ENCODE measurements at places on chromosomes 4 and X.

DNA sequence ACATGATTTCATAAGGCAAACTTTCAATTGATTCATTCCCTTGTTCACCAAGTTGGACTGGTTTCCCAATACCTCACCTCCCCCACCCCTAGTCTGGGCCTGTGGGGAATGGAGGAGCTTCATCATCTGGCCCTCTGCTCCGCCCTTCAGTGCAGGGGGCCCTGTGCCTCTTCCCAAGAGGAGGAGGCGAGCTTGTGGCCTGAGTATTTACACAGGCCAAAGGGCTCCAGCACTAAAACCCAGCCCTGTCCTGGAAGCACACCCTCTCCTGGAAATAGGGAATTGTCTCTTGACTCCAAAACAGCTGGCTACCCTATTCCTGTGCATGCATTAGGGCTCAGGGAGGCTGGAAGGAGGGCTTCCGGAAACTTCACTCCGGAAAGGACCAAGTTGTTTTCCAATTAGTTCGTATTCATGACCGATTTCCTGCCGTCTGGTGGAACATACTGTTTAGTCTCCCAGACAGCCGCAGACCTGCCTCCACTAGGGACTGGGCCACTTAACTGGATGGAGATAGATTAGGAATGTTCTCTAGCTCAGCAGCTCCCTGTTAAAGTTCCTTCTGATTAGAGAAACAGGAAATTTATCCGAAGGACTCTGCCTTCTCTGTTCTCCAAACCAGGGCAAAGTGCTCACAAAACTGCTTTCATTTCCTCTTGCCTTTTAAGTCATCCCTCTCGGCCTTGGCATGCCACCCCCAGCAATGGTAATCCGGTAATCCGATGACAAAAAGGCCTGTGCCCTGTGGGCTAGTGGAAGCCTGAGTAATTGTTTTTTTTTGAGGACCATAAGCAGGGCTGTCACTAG, 5.8 kb downstream of the SRPX2 start:
- no peak for DNase-seq

DNA sequence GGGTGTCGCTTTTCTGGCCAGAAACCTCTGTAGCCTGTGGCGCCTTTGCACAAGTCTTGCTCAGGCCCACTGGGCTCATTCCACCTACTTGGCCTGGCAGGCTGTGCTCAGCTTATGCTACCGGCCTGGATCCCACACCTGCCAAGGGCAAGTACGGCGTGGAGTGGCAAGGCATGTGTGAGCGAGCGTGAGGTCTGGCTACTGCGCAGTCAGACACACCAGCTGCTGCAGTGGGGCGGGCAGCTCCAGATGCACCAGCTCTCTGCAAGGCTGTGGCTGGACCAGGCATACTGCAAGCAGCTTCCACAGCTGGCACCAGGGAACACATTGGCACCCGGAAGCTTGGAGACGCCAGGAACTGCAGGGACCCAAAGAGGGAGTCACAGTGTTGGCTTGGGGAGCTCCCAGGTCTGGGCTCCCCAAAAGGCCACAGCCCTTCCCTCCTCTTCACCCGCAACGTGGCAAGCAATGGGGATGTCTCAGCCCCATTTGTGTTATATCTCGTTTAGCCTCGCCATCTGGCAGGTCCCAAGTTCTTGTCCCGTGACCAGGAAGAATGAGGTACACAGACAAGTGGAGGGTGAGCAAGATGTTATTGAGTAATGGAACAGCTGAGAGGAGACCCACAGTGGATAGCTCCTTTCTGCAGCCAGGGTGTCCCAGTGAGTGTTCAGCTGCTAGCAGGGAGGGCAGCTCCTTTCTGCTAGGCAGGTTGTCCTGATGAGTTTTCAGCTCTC, 3.8 kb upstream of the FBXW7 start:
- DNase-seq = no peak

DNA sequence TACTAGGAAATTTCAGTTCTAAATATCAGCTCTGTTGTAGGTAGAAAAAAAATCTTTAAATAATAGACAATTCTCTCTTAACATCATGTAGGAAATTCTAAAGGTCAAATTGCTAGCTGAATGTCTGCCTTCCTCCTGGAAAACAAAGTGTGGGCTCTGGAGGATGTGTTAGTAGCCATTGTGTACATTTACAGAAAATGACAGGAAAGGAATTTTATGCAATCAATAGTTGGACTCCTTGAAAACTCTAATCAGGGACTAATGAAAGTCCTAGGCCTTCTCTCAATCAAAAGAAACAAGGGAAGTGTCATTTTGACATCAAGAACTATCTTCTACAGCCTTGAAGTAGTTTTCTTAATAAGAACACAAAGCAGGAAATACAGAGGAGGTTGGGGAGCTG, 174.6 kb downstream of the ANKRD50 start:
- no peak for DNase-seq

DNA sequence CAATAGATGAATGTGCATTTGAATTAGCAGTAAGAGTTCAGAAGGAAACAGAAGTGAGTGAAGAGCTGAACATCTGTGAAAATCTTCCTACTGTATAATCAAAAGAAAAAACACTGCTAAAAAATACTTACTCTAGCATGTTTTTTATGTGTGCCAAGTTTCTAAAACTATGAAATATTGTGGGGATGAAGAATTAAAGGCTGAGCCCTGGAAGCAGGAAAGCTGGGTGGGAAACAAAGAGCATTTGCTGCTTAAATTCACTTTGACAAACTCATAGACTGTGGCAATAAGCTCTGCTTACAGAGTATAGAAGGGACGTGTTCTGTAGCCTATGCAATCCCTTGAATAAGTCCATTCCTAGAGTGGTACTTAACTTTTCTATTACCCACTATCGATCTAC, 261.7 kb downstream of the ANKRD50 start:
- no peak for DNase-seq

- DNase-seq = no peak
Measured at GRCh38 chr4:118264096-118264495, 88.7 kb downstream of the PRSS12 start.

- no peak for DNase-seq
Measured at GRCh38 chr4:99159699-99160098, 15.6 kb upstream of the ADH4 start.

DNA sequence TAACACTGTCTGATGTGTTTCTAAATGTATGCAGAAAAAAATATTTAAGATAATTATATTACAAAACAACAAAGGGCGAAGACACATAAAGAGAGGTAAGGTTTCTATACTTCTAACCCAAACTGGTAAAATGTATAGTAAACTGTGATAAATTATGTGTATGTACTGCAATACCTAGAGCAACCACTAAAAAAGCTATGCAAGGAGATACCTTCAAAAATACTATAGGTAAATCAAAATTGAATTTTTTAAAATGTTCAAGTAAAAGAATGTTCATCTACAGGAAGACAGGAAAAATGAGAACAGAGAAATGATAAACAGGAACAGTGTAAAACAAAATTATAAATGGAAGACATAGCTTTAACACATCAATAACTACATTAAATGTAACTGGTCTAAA, 27.3 kb upstream of the RAI2 start:
- DNase-seq = no peak

DNA sequence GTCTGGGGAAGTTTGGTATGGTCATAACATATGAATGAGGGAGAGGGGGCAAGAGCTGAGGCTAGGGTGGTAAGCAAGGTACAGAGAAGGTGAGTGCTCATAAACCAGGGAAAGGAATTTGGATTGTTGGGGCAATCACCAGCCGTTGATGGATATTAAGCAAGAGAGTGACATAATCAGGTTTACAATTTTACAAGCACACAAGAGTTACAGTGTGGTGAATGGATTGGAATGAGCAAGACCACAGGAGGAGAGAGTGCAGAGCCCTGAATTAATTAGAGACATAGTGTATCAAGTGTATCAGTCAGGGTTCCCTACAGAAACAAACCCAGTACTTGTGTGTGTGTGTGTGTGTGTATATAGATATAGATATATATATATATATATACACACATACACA, 18.7 kb upstream of the FMR1NB start:
- DNase-seq = no peak

Data from stimulated activated CD4-positive, alpha-beta T cell treated with anti-CD3 and anti-CD28 coated beads, Interleukin-1b, Interleukin-23, amount 100 ng/mL, for 24 hours (primary cell).